ENCODE measurements at places on chromosomes 2 and 18.

DNA sequence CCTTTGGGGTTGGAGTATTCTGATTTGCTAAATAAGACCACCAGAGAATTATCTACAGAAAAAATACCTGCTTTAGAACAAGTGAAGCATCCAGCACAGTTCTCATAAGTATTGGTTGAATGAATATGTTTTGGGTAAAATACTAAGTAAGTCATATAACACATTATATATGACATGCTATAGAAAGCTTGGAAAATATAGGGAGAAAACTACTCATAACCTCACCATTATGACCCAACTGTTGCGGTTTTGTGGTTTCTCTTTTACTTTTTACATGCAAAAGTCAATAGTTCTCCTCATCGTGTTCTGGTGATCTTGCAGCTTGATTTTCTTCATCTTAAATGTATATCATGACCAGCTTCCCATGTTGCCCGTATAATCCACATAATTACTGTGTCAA lies 66.2 kb downstream of the DIPK1C start:
- DNase-seq = no peak

DNA sequence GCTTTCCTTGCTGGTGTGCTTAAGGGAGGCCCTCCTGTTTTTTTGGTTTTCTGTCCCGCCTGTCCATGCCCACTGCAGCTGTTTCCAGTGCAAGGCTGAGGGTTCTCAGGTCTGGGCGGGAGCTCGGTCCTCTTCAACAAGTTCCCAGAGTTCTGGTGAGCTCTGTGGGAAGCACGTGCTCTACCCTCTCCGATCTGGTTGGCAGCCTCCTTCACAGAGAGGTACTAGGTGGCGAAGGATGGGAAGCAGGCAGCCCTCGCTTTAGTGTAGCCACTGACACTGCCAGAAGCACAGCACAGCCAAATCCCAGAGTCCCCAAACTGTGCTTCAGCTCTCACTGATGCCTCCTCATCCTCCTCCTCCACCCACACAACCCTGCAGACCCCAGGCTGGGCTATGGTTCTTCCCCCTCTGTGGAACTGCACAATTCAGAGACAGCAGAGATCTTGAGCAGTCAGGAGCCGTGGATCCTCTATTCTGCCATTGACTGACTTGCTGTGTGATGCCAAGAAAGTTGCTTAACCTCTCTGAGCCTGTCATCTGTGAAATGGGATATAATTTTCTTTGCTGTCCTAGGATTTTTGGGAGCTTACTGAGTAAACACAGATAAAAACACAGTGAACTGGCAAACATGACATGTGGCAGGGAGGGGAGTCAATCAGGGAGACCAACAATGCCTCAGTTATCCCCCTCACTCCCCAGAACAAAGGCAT lies 157.3 kb downstream of the MSH2 start:
- no peak for DNase-seq

- DNase-seq = no peak
Observed at GRCh38 chr18:75262511-75262910, 51.9 kb downstream of the TSHZ1 start.

DNA sequence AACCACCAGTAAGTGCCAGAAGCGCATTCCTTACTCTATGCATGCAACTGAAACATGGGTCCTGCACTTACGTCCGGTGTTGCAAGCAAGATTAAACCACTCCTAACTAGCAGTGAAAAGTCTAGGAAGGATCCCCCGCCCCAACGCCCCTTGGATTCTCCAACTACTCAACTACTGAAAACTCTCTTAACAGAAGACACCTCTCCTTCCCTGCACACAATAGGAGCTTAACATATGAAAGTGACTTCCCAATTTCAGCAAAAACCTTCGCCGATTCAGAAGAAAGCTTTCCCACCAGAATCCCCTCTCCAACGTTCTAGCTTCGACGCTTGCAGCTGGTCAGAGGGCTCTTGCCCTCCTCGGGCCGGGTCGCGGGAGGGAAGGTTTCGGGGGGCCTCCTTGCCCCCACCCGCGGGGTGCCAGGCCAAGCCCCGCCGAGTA lies 578 bp downstream of the IWS1 start:
- DNase-seq = no peak

- no peak for DNase-seq
Observed at GRCh38 chr2:236639461-236640235, 70.0 kb downstream of the ACKR3 start.

DNA sequence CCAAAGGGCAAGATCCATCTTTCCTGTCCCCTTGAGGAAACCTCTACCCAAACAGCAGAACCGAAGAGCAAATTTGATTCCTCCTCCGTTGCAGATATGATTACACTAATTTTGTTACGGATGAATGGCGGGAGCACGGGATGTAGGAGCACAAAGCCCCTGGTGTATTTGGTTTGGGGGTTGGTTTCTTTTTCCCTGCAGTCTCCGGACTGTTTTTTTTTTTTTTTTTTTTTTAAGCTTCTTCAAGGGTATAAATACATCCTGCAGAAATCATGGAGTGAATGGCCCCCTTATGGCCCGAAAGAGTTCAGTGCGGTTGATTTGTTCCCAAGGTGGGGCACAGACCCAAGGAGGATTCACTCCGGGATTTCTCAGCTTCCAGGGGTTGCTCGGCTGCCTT lies 135.3 kb upstream of the SH3BP4 start:
- DNase-seq = no peak

DNA sequence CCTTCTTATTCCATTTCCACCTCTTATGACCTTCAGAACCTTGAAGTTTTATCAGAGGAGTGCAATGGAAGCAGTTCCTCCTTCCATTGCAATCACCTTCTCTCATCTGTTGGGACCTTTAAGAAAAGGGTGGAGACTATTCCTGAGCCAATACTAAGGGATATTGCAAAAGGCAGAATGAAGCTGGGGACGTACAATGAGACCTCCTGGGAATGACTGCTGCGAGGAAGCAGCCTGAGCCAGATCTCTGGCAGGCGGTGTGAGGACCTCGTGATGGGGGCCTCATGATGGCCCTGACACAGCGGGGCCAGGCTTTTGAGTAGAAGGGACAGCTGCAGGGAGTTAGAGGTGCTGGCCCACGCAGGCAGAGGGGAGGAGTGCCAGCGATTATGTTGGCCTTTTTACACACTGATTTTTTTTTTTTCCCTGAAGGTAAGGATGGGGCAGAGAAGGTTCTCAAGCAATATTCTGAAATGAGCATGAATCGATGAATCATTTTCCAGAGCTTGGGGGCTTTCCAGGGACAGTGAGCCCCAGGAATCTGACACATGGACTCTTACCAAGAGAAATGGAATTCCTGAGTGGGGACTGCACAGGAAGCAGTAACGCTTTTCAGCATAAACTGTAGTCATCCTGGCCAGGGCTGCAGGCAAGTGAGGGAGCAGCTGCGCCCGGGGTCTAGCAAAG lies 40.0 kb upstream of the LAPTM4A start:
- DNase-seq = no peak

DNA sequence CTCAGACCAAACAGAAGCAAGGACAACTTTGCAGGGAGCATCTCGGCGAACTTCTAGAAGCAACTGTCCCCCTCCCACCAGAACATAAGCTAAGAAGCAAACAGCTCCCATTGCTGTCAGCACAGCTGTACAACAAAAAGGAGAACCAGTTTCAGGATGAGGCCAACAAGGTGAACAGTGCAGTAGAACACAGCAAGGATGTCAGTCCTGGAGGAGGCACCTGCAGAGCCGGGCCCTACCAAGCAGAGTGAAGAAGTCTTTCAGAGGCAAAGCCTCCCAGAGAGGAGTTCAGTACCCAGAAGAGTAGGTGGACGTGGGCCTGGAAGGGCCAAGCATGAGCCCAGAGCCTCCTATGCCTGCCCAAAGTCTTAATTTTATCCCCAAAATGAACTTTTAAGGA lies 1.0 kb downstream of the PASK start:
- no peak for DNase-seq

- DNase-seq = no peak
Observed at GRCh38 chr2:224847381-224847780, 131.2 kb upstream of the CCDC195 start.

GRCh38 chr2:25797620-25798488 lies 80.4 kb downstream of the ASXL2 start:
- no peak for DNase-seq

DNA sequence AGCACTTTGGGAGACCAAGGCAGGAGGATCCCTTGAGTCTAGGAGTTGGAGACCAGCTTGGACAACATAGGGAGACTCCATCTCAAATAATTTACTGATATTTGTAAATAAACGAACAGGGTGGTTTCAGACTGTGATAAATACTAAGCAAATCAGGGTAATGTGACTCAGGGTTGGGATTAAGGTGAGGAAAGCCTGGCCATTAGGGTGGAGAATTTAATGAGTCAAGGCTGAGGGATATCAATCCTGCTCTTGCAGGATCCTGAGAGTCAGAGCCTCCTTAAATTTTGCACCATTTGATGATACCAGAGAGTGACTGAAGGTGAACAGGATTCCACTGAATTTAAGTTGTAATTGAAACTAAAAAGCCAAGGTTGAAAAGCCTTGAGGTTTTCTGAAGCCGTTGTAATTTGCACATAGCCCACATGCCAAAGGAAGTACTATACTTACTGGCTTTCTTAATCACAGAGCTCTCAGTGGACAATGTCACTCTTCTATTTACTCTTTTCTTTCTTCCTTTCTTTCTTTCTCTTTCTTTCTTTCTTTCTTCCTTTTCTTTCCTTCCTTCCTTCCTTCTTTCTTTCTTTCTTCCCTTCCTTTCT lies 28.6 kb upstream of the AP1S3 start:
- DNase-seq = no peak

GRCh38 chr2:240310645-240311044 lies 124.8 kb upstream of the GPC1 start:
- no peak for DNase-seq

GRCh38 chr2:85830645-85831044 lies 58.1 kb downstream of the ST3GAL5 start:
- DNase-seq = no peak

- DNase-seq = no peak
Observed at GRCh38 chr2:177211576-177212105, 953 bp upstream of the HNRNPA3 start.

GRCh38 chr2:1900732-1901131 lies 156.4 kb upstream of the PXDN start:
- DNase-seq = no peak

GRCh38 chr2:174694196-174694878 lies 69.9 kb downstream of the CHRNA1 start:
- no peak for DNase-seq

GRCh38 chr2:128374001-128374710 lies 55.5 kb upstream of the HS6ST1 start:
- DNase-seq = no peak

GRCh38 chr2:121095257-121096080 lies 189.5 kb downstream of the TFCP2L1 start:
- DNase-seq = peak; percentile 69

DNA sequence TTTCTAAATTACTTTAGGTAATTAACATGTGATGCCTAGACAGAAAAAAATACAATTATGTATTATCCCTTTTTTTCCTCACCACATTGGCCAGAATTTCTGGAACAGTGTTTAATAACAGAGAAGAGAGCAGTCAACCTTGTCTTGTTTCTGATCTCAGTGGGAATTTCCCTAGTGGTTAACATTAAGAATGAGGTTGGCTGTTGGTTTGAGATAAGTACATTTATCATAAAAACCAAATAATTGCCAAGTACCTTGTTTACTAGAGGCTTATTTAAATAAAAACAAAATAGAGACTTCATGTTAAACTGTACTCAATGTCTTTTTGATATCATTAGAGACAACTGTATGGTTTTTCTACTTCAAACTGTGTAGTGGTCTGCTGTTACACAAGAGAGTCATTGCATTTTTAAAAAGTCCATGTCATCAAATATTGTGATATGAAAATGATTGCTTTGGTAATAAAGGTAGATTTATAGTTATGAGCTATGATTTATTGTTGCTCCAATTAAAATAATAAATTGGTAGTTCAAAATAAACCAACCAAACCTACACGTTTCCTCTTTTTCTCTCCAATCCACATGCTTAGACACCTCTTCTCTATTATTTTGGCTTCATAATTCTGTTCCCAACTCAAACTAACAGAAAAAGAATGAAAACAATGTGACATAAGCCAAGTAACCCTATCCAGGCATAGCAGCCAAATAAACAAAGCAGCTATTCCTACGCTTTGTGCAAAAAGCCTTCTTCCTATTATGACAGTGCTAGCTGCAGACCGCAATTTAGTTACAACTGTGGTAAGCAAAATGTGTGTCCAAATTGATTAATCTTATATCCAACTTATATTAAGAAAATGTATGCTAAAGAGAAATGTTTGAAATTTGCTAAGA lies 20.9 kb upstream of the TANK start:
- no peak for DNase-seq

- DNase-seq = no peak
Observed at GRCh38 chr2:122516775-122517174, 761.3 kb downstream of the TSN start.

DNA sequence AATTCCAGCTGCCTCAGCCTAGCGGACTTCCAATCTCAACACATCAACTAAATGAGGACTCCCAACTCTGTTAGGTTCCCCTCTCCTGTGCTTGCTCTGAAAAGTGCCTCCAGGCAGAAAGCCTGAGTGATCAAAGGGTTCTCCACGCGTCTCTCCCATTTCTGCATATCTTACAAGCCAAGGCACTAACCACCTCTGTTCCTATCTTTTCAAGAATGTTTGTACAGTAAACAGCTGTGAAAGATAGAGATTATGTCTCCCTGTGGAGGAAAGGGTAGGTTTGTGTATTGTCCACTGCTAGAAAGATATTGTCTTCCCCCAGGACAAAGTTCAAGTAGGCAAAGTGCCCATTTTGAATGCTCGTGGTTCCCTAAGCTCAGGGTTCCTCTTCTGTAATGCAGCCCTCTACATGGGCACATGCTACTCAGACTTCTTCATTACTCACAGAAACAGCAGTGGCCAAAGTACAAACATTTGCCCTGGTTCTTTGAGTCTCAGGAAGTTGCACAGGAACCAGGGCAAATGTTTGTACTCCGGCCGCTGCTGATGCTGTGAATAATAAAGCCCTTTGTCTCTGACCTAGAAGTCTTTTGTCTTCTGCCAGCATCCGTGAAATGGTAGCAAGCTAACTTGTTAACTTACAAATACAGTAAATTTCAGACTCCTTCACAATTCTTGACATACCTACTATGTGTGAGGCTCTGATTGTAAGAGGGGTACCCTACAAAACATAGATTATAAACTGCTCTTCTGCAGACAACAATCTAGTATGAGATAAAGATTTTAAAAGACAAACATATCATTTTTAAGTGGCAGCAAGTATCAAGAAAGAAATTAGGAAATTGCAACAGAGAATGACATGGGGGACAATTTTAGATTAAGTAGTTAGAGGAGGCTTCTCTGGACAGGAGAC lies 44.5 kb downstream of the PKDCC start:
- DNase-seq = no peak

- DNase-seq = no peak
Observed at GRCh38 chr2:8599421-8600242, 82.2 kb upstream of the ID2 start.

GRCh38 chr2:219289537-219290361 lies 10.6 kb downstream of the DNAJB2 start:
- no peak for DNase-seq

Data from NCI-H2029 (cell line).